ENCODE measurements at places on chromosomes 11 and 22.

- no peak for DNase-seq
Measured at GRCh38 chr11:93753241-93753640, 11.8 kb downstream of the C11orf54 start.

- no peak for DNase-seq
Measured at GRCh38 chr11:9708544-9708943, 44.7 kb downstream of the SWAP70 start.

DNA sequence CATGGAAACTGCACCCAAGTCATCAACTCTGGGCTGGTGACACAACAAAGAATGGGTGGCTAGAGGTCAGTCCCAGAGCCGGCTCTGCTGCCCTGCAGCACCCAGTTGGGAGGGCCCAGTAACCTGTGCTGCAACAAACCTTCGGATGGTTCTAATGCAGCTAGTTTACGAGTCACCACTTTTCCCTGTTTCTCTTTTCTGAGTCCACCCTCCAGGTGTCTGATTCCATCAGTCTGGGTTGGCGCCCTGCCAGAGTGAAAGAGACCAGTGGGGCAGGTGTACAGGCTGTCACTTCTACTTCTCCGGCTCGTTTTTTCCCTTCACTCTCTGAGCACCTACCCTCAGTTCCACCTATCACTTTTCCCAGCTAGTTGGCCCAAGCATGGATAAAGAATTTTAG is 572.9 kb downstream of the NTM start:
- no peak for DNase-seq

DNA sequence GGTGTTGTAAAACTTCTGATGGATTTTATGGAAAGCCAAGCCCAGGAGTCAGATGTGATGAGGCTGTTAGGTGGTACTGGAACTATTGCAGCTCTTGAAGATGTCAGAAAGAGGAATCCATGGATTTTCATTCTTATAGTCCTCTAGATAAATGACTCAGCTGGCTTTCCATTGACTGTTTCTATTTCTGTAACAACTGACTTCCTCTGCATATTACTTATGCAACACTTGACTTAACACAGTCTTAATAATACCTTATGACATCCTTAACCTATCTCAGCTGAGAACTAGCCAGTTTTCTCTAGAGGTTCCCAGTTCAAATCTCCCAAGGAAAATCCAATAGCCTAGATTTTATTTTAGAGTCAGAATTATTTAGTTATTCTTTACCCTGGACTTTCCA is 263.8 kb downstream of the LUZP2 start:
- DNase-seq, result no peak

DNA sequence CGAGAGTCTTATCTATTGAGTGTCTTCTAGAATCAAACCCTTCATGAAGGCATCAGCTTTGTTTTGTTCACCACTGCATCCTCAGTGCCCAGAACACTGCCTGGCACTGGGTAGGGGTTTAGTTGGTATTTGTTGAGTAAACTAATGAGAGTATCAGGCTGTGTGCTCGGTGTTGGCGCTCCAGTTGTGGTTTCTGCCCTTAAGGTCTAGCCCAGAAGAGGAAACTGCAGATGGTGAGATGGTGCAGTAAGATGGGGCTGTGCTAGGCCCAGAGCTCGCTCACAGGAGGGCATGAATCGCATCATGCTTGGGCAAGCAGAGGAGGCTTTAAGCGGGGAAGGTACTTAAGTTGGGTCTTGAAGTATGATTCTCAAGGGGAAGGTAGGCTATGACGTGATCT is 97.2 kb downstream of the FBXO7 start:
- DNase-seq, result no peak

Data from GM13977 (cell line).